Stimulated activated CD8-positive, alpha-beta memory T cell treated with anti-CD3 and anti-CD28 coated beads, Interleukin-15, amount 100 ng/mL, for 24 hours (primary cell): ENCODE measurements at places on chromosomes 6 and 20.

- no peak for DNase-seq
These were observed 29.3 kb downstream of the FOXF2 start for GRCh38 chr6:1418471-1419191.

DNA sequence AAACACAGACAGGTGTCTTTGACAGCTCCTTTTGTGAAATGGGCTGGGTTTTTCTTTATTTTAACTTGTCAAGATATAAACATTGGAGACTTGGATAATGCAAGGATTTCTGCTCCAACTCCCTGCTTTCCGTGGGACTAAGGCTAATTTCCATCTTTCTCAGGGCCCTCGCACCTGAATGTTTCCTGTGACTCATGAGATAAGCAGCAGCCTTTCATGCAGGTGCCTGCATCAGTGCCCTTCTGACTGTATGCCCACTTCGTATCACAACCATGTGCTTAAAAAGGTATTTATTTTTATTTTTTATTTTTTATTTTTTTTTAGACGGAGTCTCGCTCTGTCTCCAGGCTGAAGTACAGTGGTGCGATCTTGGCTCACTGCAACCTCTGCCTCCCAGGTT, 736.1 kb downstream of the DOK5 start:
- no peak for DNase-seq

- no peak for DNase-seq
These were observed 73.6 kb upstream of the ADTRP start for GRCh38 chr6:11852061-11852651.

DNA sequence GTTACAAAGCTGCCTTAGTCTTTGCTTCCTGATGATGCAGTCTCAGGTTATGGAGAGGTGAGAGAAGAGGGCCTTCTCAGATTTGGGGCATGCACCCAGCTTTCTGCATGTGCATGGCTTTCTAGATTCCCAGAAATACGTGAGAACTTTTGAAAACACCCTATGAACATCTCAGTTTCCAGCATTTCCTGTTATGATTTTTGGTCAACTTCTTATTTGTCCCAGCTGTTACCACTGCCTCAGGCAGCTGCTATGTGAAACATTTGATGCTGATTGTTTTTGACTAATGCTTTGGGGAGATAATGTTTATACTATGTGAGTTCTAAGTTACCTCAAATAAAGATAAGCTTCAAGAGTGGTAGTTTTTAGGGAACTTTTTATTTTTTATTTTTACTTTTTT, 9.5 kb upstream of the SNAP25 start:
- DNase-seq, result no peak

DNA sequence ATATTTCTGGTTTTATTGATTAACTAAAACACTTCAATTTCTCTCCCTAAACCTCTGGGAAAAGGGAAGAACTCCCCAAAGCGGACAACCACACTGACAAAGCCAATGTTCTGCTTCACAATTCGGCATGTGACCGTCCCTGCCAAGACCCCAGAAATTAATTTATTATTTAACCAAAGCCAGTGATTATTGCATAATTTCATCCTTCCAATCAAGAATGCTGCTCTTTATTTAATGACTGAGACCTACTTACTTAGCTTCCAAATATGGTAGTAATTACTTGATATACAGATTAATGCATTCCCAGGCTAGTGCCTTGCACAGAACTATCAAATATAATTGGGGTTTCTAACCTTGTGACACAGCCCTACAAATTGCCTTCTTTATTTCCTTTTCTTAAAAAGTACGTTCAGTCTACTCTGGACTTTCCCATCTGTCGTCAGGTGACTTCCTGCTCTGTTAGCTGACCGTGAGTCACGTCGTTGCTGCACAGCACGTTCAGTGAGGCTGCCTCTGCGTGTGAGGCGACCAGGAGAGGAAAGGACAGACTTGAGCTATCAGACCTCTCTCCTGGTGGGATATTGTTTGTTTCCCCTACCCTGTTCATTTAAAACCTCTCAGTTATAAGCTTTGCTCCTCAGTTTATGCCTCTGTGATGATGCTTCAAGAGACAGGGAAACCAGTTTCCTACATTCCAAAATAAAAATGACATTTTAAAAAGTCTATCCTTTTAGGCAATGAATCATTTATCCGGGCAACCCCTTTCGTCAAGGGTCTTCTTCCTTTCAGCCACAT, 55.7 kb upstream of the TNFAIP3 start:
- peak; percentile 44 for DNase-seq

DNA sequence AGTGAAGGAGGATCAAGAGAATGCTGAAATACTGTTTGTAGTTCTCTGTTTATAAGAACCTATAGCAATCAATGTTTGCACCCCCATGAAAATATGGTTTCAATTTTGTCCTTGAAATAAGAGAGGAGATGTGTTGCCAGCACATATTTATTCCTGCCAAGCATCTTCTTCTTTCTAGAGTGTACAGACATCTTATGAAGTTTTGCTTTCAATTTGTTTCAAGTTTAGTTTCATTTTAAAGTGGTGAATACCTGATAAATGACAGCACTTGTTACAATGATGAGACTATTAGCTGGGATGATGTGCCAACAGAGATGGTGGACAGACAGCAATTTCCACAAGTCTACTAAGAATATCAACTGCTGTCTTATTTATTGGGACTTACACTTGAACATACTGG, 39.2 kb upstream of the CENPW start:
- DNase-seq, result no peak

DNA sequence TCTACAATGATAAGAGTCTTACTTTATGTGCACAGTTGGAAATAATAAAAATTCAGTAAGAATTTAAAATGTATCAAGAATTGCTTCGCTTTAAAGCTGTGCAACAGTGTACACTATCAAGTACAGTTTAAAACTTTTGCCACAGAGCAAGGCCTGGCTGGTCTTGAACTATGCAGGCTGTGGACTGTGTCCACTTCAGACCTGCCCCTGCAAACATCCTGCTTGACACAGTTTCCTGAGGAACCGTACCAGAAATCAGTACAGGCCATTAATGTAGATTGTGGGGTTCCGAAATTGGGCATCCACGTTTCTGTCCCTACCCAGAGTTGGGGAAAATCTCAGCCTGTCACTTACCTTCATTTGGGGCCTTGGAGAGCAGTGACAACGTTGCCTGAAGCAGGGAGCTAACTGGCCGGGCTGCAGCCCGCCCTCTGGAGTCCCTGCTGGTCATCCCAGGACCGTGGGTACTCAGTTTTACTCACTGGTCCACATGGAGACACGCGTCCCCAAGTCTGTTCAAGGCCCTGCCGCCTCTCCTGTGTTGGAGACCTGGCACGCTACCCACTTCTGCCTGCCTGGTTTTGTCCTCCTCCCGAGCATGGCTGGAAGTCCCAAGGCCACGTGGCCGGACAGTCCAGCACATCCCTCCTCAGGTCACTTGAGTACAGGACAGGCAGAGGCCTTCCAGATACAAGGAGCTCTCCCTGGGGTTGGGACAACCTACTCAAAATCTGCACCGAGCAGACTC, 8.4 kb downstream of the NINL start:
- no peak for DNase-seq

GRCh38 chr6:4608361-4609115, 167.7 kb upstream of the CDYL start:
- DNase-seq, result no peak

- peak; percentile 45 for DNase-seq
These were observed 15.5 kb downstream of the SDCBP2 start for GRCh38 chr20:1313236-1313964.

DNA sequence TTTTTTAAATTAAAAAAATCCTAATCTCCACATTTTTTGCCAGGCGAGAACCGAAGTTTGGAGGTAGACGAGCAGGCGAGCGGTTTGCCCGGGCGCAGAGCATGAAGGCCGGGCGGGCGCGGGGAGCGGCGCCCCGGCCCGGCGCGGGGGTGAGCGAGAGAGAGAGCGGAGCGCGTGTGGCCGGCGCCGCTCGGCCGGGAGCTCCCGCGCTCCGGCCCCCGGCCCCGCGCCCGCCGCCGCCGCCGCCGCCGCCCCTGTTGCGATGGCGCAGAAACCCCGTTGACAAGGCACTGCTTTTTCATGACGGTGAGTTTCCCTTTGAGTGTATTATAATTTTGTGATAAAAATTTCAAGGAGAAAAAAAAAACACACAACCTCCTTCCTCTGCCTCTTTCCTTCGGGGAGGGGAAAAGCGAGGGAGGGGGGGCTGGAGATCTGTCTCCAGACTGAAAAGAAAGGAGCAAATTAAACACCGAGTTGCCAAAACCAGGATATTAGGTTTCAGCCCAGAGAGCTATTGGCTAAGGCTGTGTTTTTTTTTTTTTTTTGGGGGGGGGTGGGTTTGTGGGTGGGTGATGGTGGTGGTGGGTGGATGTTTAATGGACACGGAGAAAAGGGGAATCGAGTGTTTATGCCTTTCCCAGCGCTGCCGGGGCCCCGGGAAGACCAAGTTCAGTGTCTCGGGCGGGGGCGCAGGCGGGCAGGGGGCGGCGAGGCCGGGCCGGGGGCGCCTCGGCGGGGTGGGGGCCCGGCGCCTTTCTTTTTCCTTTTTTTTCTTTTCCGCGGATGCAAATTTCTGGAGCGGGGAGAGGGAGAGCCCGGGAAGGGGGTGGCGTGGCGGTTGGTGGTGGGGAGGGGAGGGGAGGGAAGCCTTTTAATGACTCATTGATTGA, at the start of gene BICRAL:
Gene BICRAL, plus strand, starts transcription at position 257 of the 893 bp plus-strand sequence. CDS start 39,971 bp downstream, outside the sequence.
- DNase-seq, result peak; percentile 42

- no peak for DNase-seq
These were observed 14.6 kb downstream of the MYH7B start for GRCh38 chr20:34970193-34970840.

GRCh38 chr6:3916211-3916610, 67.0 kb downstream of the FAM50B start:
- DNase-seq, result no peak

DNA sequence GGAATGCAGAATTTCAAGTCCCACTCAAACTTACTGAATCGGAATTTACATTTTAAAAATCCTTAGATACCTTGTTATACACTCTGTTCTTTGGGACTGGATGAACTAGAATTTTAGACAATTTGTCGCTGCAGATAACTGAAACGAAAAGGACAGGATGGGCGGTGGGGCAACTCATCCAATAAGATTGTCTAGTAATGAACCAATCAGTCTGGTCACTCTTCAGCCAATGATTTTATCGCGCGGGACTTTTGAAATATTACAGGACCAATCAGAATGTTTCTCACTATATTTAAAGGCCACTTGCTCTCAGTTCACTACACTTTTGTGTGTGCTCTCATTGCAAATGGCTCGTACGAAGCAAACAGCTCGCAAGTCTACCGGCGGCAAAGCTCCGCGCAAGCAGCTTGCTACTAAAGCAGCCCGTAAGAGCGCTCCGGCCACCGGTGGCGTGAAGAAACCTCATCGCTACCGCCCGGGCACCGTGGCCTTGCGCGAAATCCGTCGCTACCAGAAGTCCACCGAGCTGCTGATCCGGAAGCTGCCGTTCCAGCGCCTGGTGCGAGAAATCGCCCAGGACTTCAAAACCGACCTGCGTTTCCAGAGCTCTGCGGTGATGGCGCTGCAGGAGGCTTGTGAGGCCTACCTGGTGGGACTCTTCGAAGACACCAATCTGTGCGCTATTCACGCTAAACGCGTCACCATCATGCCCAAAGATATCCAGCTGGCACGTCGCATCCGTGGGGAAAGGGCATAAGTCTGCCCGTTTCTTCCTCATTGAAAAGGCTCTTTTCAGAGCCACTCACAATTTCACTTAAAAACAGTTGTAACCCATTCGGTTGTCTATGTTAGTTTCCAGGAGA, 41.9 kb upstream of the HFE start:
- no peak for DNase-seq

GRCh38 chr20:51760905-51761546, 7.2 kb downstream of the ATP9A start:
- no peak for DNase-seq

DNA sequence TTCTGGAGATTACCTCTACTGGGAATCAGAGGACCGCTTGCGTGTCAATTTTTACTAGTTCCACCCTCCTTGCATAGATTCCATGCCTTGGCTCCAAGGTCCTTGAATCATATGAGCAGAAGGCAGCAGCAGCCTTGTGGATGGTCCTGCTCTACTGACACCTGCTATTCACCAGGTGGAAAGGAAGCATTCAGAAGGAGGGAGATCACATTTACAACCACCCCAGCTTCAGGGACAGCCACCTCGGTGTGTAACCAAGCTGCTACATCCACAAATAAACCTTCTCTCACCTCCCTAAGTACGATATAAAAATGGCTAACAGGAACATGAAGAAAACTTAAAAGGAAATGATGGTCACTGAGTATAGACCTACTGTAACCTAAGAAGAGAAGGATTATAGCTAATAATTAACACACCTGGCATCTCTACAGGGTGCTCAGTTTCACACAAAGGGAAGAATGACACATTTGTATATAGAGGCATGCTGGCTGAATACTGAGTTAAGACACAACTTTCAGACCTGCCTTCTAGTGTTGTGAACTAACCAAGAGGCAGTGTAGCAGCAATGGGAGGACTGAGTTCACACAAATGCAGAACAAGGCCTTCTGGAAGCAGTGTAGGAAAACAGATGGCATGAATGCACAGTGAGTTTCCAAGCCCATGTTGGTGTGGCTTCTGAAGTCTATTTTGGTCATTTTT, 46.3 kb upstream of the SRPK1 start:
- DNase-seq, result no peak

GRCh38 chr6:56794421-56794820, 151.7 kb upstream of the DST start:
- no peak for DNase-seq

- DNase-seq, result no peak
These were observed 409.1 kb upstream of the AGPAT4 start for GRCh38 chr6:161682982-161683381.

GRCh38 chr6:131001945-131002660, 60.9 kb downstream of the EPB41L2 start:
- DNase-seq, result no peak

- no peak for DNase-seq
These were observed 634 bp downstream of the AHI1 start for GRCh38 chr6:135496800-135497411.

- DNase-seq, result no peak
These were observed 50.3 kb downstream of the FOXA2 start for GRCh38 chr20:22533823-22534751.

- no peak for DNase-seq
These were observed 60.5 kb downstream of the ZMYND8 start for GRCh38 chr20:47295921-47296426.

- peak; percentile 9 for DNase-seq
These were observed 129.1 kb upstream of the SMLR1 start for GRCh38 chr6:130697995-130698535.

- DNase-seq, result no peak
These were observed 36.4 kb downstream of the HLA-DPB1 start for GRCh38 chr6:33112148-33112547.

DNA sequence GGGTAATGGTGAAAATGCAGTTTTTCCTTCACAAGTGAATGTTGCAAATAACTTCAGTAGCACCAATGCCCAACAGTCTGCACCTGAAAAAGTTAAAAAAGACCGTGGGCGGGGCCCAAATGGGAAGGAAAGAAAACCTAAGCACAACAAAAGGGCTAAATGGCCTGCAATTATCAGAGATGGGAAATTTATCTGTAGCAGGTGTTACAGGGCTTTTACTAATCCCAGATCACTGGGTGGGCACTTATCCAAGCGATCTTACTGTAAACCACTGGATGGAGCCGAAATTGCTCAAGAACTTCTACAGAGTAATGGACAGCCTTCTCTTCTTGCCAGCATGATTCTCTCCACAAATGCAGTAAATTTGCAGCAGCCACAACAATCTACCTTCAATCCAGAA, 64.8 kb upstream of the SMIM8 start:
- no peak for DNase-seq
